ENCODE measurements at places on chromosomes 4 and X. TPM values are rescaled to one million over a fixed set of nuclear protein-coding genes. Genes with fewer than 3 reads are reported as not detected.

The PRRG1 gene
- 15.2 TPM for total RNA-seq

The KLB gene
- 0.46 TPM for total RNA-seq

The ASB9 gene
- 1.2 TPM for total RNA-seq

The PDGFRA gene
- 112 TPM for total RNA-seq

The MID1IP1 gene
- 32.8 TPM for total RNA-seq

The FGD1 gene
- 17.5 TPM for total RNA-seq

The TCEAL5 gene
- 13.6 TPM for total RNA-seq

The SYP gene
- total RNA-seq = 273 TPM

The DCAF8L2 gene
- total RNA-seq = not detected

The GC gene
- total RNA-seq = not detected

The MAGEB17 gene
- total RNA-seq = not detected

The SPANXN3 gene
- not detected for total RNA-seq

The UGT2B28 gene
- total RNA-seq = not detected
